ENCODE measurements at places on chromosomes 7 and 10.

DNA sequence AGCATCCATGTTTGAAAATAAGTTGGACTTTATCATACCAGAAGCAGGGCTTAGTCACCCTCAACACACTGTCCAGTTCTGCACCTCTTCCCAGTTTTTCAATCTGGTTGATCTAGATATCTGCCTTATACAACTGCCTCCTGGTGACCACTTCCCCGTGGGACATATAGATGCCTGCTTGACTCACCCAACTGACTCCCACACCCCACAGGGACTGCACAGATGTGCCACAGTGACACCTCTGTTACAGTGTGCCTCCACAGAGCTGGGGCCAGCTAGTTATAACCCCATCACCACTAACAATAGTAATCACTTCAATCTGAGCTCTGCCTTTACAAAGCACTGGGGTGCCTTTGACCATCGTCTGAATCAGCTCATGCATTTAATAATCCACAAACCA is 82.6 kb upstream of the AOAH start:
- DNase-seq, result no peak

GRCh38 chr10:12397147-12397896 is 48.0 kb downstream of the CAMK1D start:
- DNase-seq, result no peak

DNA sequence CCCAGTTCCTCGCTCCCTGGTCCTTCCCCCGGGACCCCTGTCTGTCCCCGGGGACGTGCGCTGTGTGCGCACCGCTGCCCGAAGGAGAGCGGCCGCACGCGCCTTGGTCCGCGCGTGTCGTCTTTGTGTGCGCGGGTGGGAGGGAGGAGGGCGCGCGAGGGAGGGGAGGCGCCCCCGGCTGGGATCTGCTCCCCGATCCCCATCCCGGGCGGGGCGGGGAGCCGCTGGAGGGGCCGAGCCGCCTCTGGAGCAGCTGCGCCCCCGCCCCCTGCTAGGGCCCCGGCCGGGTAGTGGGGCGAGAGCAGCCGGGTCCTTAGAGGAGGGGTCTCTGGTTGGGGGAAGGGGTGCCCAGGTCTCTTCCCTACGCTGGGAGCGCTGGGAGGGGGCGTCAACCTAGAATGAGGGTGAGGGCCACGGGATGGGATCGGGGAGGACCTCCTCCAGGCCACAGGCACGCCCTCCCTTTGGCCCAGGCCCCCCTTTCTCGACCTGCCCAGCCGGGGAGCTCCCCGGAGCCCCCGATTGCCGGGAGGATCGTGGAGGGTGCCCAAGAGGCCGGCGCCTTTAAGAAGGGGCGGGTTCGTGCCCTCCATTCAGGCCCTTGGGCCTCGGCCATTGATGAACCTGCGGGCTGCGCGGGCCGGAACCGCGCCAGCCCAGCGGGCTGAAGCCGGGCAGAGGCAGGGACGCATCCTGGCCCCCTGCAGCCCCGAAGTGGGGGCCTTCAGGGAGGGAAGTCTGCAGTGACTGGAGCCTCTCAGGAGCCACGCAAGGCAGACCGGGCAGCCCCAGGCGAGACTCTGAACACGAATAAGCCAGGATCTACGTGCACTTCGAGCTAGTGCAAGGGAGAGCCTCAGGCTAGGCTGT is 678 bp downstream of the SH2B2 start:
- DNase-seq, result no peak

GRCh38 chr7:77455321-77455720 is 39.2 kb upstream of the GSAP start:
- no peak for DNase-seq

Data from activated CD4-positive, CD25-positive, alpha-beta regulatory T cell treated with anti-CD3 and anti-CD28 coated beads, Interleukin-2, amount 50 U/mL, for 16 hours (primary cell).